ENCODE measurements at places on chromosomes 3 and 15.
A peak's percentile ranks its signal among the peaks of the same experiment; 100 is the strongest.

- DNase-seq, result no peak
These were observed 160.5 kb upstream of the CHRNA7 start for GRCh38 chr15:31869686-31870307.

- DNase-seq, result no peak
These were observed 246.4 kb downstream of the SLC9A9 start for GRCh38 chr3:143601723-143602484.

DNA sequence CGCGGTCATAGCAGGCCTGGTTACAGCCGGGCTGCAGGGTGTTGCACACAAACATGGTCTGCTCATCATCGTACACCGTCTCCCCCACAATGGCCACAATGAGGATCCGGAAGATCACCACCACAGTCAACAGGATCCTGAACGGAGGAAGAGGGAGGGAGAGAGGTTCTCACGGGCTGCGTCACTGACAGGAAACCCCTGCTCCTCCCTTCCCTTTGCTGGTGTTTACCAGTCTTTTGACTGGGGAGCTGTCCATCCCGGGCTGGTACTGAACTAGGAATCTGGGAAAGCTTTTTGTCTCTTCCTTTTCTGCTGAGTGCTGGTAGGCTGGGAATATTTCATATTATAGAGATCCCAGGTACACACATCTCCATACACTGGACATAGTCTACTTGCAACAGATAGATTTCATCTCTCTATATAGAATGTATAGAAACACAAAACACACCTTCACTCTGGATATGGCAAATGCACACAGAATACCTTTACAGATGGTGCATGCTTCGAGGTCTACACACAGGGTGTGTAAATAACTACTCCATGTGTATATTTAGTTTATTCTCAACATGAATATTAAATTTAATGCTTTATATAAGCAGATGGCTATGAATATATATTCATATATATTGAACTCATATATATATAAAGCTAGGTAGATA, 1.4 kb downstream of the GJD2 start:
- no peak for DNase-seq

- no peak for DNase-seq
These were observed 64.8 kb downstream of the ADAM10 start for GRCh38 chr15:58684751-58685150.

DNA sequence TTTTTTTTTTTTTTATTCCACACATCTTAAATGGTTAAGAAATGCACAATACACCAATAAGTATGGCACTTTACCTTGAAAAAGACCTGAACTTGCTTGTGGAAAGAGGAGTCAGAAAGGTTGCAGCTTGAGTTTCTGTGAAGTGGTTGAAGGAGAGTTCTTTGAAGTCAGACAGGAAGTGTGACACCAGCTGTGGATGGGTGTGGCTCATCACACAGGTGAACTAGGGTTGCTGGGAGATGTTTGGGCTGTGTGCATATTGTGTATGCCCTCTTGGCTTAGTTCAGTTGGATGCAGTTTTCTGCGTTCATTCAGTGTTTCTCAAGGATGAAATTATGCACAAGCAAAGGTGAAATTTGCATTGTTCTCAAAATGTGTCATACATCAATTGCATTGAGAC, 6.3 kb downstream of the AEN start:
- DNase-seq, result peak; percentile 70

DNA sequence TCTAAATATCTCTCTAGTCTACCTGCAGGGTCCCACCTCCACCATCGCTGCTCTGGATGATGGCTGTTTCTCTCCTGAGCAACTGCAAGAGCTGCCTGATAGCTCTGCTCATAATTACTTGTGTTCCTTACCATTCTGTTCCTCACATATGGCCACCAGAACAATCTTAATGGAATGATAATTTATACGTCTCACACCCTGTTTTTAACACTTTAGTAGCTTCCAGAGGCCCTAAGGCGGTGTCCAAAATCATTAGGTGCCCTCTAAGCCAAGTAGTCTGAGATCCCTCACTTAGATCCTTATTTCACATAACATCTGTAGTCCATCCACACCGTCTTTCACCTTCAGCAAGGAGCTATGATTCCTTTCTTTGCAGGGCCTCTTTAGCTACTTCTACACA, 373.3 kb downstream of the GBE1 start:
- no peak for DNase-seq

DNA sequence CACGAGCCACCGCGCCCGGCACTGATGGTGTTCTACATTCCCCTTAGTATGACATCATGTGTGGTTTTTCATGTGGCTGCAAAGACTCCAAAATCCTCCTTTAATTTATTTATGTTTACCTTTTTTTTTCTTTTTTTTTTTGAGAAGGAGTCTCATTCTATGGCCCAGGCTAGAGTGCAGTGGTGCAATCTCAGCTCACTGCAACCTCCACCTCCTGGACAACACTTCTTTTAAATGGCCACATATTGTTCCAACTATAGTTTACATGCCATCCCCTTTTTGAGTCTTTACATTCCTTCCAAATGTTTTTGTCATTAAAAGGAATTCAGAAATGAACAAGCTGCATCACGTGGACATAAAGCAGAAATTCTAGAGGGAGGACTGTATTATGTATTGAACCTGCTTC, 10.3 kb upstream of the CDV3 start:
- DNase-seq, result no peak

DNA sequence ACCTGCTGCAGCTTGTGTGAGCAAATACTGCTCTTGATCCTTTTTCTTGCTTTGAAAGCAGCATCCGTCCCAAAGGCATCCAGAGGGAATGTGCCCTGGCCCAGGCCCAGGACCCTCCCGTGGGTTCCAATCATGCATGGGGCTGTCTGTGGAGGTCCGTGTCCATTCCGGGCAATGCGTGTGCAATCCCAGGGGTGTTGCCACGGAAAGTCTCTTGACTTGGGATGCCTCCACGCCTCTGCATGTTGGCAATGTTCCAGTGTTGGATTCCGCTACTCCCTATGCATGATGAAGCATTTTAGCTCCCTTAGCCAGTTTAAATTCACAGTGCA, 105.7 kb downstream of the SNRPN start:
- DNase-seq, result no peak

DNA sequence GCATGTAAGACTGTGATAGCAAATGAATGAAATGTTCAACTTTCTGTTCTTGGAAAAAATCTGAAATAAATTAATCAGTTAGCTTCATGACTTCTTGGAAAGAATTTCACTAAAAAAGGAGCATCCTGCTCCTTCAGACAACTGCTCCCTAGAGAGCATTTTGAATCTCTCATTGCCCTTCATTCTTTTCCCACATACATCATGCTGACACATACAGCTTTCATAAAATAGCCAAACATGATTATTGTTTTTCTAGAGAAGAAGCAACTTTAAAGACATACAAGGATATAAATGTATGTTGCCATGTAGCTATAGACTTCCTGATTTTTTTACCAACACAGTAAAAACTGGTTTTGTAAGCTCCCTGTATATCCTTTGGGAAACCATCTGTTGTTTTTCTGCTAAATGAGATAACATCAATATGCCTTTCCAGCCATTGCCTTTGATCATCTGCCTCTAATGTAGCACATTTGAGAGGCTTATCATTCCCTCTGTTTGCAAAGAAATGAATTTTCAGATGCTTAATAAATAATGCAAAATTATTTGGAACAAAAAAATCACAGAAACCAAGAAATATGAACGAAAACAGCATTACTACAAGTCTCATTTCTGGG, 248.2 kb upstream of the GPR149 start:
- DNase-seq, result no peak

DNA sequence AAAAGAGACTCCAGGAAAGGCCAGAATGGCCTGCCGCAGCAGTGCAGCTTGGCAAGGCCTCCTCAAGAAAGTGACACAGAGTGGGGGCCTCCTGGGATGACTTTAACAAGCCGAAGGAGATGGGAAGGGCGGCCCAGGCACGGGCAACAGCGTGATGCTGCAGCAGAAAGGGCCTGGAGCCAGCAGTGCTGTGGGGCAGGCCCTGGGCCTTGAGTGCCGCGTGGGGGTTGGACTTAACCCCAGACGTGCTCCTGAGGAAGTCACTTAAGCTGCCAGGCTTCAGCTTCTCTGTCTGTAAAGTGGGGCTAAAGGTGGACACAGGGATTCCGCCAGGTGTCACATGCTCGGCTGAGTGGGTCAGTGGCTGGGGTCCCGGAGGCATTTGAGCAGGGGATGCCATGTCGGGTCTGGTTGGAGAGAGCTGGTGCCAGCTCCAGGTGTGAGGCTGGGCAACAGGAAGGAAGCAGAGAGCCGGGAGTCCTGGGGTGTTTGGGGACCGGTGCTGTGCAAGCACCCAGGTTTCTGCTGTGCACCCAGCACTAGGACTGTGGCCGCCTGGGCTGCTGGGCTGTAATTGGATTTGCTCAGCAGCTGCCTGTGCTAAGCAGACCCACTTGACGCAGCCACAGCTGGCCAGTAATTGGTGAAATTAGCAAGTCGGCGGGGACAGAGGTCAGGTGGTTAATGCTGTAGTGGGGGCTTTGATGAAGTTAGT, 7.8 kb downstream of the DNAJB8 start:
- DNase-seq, result no peak

GRCh38 chr15:22806664-22807063, 20.2 kb downstream of the NIPA1 start:
- DNase-seq, result no peak

DNA sequence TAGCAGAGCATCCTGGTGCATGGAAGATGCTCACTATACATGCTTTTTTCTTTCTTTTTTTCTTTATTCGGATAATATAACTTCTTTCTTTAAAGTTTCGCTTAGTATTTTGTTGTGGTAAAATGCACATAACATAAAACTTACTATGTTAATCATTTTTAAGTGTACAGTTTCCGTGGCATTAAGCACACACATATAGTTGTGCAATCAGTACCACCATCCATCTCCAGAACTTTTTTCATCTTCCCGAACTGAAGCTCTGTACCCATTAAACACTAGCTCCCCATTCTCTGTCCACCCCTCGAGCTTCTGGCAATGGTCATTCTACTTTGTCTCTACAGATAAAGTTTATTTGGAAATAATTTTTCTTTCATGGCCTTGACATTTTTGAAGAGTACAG, 1.0 kb upstream of the JAGN1 start:
- no peak for DNase-seq

- DNase-seq, result no peak
These were observed 13.0 kb upstream of the TNK2 start for GRCh38 chr3:195921334-195921791.

DNA sequence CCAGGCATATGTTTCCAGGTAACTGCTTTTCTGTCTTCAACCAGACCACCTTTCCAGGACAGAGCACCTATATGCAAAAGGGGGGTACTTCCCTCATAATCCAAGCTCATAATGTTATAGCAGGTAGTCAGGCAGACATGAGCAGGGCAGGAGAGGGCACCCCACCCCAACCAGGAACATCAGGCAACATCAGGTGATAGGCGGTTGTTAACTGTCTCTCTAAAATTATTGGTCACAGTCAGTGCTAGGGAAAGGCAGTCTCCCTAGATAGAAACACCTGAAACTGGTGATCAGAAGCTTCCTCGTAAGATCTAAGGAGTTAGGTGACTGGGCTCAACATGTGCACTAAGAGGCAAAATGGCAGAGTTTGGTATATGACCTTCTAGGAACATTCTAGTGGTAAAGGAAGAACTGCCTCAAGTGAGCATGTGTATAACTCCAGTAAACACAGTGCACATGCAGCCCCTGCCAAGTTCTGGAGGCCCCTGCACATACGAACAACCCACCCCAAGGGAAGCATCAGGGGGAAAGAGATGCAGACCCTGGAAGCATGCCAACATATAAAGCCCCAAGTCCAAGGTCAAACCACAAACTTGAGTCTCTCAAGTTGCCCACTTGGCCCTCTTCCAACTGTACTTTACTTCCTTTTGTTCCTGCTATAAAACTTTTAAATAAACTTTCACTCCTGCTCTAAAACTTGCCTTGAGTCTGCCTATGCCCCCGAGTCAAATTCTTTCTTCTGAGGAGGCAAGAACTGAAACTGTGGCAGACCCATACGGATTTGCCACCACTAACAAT, 270.9 kb downstream of the ULK4 start:
- no peak for DNase-seq
